ENCODE measurements at places on chromosomes 11 and 22.
A peak's percentile ranks its signal among the peaks of the same experiment; 100 is the strongest.

DNA sequence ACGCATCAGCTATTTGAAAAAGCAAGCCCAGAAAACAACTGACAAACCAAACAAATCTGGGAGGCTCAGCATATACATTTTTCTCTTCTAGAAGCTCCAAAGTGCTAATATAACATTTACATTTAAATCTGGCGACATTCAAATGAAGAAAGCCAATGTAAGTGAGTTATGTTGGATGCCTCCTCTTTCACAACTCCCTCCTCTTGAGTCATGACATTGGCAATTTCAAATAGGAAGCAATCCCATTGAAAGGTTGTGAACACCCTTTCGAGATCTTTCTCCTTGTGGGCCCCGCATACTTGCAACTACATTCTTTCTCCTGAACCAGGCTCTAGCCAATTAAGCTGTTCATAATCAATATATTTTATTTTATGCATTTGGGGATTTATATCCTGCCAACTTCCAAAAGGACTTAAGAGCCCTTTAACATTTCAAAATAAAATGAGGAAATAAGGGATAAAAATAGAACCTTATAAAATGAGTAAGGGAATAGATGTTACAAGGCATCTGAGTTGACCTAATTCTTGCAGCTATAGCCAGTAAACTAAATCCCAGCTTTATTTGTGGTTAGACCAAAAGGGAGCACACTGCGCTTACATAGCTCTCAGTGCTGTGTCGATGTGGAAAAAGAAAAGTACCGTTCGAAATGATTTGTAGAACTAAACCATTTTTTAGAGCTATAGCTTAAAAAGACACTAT, 129.5 kb upstream of the SESN3 start:
- no peak for DNase-seq

DNA sequence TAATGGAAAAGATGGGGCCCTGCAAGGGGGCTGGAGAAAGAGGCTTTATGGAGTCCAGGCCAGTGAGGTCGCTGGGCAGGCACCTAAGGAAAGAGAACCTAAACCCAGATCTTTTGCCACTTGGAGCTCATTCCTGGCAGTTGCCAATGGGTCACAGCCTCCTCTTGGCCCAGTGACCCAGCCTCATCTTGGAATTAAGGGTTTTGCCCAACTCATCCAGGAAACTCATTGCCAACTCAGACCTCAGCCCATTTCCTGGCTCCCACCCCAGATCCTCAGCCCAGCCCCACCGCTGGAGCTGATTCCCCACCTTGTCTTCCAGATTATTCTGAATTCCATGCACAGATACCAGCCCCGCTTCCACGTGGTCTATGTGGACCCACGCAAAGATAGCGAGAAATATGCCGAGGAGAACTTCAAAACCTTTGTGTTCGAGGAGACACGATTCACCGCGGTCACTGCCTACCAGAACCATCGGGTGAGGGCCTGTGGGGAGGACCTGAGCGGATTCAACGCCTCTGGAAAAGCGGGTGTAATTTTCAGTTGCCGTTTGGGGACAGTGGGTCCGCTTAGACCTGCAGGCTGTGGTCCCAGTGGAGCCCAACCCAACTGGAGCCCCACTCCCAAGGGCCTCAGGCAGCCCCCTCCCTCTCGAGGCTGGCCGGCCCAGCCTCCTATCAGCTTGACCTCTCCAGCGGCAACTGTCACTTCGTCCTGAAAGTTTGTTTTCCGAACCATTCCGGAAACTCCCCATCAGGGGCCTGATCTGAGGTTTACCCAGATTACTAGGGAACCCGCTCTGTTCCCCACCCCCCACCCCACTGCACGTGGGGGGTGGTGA, 4.3 kb downstream of the TBX1 start:
- no peak for DNase-seq

GRCh38 chr11:84212468-84213390, 926.6 kb upstream of the CCDC90B start:
- DNase-seq, result no peak

DNA sequence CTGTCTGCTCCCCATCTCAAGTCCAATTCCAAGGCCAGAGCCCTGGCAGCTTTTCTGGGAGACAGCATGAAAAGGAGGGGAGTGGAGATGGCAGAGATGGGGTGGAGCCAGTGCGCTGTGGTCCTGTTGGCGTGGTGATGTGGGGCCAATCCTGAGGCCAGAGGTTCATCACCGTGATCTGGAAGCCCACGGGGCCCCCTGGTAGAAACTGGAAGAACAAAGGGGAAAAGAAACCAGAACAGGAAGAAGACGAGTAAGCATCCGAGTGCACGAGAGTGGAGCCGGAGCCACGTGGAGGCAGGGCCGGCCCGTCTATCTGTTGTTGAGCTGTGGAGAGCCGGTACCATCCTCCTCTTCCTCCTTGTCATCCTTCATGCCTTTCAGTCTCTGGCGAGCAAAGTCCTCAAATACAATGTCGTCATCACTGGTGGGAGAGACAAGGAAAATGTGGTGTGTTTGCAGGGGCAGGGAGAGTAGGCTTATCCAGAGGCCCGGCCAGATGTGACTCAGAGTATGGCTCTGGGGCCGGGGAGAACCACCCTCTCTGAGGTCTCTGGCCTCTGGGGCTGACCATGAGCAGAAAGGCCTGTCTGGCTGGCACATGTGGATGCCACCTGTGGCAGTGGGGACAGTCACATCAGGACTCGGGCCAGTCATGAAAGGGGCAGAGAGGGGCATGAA, 25.4 kb downstream of the TPBGL start:
- DNase-seq, result no peak

GRCh38 chr11:121099885-121100284, 1.2 kb upstream of the TECTA start:
- DNase-seq, result no peak

- no peak for DNase-seq
Measured at GRCh38 chr11:92276773-92277172, 52.2 kb downstream of the FAT3 start.

DNA sequence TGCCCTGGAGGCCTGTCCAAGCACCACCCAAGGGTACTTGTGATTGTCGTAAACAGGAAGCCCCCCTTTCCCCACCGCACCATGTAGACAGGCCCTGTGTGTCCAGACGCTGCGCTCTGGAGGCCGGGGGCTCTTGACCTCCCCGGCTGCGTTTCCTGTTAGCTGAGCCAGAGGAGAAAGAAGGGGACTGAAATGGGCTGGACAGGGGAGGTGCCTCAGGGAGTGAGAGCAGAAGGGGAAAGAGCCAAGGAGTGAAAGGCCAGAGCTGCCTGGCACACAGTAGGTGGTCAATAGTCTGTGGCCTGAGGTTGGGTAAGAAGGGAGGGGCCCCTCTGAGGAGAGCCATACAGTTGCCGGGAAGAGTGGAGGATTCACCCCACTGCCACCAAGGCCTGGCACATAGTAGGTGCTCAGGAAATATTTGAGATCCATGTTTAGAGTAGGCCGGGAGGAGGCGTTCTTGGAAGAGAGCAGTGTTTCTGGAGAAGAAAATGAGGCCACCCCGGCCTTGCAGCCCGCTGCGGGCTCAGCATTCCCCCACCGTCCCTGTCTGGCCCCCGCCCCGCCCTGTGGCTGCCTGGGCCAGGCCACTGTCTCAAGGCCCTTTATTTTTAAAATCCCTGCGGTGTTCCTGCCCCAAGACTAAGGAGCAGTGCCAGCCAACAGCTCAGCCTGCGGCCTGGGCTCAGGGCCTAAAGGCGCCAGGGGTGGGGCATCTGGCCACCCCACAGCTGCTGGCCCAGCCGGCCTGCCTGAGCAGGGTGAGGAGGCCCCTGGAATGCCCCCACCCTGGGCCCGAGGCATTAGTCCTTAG, 13.6 kb upstream of the CDC42EP1 start:
- DNase-seq, result no peak

GRCh38 chr11:112877581-112877980, 83.6 kb upstream of the NCAM1 start:
- DNase-seq, result no peak

- DNase-seq, result no peak
Measured at GRCh38 chr11:1743585-1744136, 6.7 kb downstream of the IFITM10 start.

- DNase-seq, result peak; percentile 15
Measured at GRCh38 chr11:134666273-134667174, 254.5 kb upstream of the B3GAT1 start.

DNA sequence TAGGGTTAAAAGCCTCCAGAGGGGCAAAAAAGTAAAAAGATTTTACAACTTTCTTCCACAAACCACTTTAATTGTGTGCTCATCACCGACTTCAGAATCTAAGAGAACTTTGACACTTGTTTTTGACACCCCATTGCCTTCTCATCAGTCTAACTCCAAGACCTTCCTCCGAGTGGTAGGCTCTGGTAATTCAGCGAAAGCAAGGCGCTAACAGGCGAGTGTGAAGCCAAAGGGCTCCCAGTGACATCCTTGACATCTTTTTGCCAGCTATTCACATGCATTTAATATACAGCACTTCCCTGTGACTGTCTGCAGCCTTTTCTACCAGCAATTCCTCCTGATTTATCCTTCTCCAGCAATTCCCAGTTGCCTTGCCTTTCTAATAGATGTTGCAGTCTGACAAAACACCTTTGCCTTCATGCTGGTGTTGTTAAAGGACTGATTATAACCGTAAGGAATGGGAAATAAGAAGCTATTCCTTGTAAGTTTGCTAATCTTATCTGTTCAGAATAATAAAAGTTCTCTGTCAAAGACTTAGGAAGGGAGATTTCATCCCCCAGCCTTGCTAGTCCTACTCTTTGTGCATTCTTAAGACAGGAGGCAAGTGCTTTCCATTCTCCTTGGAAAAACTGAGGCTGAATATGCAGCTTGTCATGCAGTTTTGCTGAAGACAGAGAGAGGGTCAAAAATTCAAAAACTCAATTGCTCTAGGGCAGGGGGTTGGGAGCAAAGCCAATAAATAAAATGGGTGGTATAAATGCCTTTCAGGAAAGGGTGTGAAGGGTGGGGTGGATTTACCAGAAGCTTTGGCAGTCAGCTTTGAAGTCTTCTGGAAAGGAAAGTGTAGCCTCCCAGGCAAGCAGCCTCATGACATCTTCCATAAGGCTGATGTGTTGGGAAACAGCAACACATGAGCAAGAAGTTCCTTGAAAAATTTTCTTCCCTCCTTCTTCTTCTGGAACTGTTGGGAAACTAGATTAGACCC, 39.1 kb downstream of the SNX19 start:
- no peak for DNase-seq

DNA sequence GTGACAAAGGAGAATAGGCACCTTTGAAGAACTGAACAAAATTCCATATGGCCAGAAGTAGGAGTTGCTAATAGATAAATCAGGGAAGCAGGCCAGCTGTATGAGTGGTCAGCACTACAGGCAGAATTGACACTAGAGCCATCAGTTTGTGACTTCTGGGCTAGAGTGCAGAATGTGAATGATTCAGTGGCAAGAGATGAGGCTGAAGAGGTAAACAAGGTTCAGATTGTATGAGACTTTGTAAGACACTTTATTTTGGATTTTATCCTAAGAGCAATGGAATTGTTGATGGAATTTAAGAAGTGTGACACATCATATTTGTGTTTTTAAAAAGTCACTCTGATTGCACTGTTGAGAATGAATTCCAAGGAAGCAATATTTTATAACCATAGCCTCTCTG, 12.9 kb downstream of the BIRC3 start:
- DNase-seq, result no peak
